ENCODE measurements at places on chromosomes 11 and 22. TPM values are rescaled to one million over a fixed set of nuclear protein-coding genes. Genes with fewer than 3 reads are reported as not detected.

Gene APOA1
- 171 TPM for polyA plus RNA-seq

Gene SULT4A1
- polyA plus RNA-seq = 5.7 TPM

DNA sequence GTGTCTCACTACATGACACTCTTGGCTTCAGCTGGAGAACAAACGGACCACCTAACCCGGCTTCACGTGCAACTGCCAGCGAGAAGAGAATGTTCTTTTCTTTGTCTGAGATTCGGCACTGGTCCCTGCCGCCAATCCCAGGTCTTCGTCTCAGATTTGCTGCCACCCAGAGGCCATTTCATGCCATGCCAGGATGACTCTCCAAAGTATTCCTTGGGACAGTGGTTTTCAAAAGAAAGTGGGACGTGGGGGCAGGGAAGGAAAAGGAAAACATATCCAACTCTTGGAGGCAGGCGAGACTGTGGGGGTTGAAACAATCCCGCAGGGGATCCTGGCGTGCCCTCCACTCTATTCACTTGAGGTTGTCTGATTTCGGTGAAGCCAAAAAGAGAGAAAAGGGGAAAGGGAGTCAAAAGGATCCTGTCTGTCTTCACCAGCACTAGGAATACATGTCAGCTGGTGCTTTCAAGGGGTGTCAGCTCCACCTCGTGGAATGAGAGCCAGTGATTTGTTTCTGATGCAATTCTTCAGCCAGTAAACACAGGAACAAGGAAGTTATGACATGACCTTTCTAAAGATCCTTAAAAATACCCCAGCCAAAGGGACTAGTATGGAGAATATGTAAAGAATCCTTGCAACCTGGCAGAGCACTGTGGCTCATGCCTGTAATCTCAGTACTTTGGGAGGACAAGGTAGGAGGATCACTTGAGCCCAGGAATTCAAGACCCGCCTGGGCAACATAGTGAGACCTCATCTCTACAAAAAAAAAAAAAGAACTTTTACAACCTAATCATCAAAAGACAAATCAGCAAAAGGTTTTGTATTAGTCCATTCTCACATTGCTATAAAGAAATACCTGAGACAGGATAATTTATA lies 41.0 kb upstream of the APLNR start:
- no peak for DNase-seq

DNA sequence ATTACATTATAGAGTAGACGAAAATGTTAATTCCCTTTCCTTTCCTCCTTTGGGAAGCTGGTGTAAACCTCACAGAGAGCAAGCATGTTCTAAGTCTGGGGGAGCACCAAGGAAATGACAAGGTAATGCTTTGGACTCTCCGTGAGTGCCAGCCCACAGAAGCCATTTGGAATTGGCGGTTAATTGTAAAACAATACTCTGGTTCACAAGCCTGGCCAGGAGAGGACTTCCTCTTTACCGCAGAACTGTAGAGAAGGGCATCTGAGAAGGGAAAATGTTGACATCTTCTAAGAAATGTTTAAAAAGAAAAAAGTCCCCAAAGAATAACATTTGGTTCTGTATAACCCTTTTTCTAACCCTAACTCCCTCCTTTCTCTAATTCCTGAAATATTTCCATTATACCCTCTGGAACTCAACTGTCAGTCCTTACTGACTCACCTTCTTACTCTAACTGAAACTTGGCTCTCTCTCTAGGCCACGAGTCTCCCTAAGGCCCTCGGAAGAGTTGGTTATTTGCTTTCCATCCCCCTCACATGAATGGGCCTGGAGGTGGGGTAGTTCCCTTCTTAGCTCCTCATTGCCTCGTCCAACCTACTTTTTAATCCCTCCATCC lies 379.8 kb downstream of the SOX6 start:
- DNase-seq = no peak

DNA sequence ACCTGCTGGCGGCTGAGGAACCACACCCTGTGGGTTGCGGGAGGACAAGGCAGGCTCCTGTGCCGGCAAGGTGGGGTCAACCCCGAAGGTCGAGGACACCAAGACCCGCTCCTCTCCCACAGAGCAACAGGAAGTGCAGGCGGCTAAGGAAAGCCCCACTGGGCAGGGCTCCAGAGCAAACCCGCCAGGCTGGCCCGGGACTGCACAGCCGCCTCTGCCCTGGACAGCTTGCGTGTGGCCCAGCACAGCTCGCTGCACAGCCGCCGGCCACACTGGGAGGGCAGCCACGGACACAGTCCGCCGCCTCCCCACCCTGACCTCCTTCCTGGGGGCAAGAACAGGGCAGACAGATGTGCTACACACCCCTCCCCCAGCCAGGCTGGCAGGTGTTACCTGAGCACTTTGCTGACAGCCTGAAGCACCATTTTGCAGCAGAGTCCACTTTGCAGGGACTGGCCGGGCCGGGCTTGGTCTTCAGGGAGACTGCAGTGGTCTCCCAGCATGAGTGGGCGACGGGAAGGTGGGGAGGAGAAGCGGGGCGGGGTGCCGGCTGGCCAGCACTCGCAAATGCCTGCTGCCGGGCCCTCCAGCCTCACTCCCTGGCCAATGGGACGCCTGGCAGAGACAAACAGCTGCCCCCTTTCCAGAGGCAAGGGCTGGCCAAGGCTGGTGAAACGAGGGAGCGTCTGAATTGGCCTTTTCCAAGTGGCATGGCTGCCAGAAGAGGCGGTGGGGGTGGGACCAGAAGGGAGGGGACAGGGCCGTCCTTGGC lies at the start of gene MOB2:
MOB2 (minus strand) TSS at position 726 of the 772 bp plus-strand sequence; CDS start at position 503, 223 bp downstream.
- no peak for DNase-seq

DNA sequence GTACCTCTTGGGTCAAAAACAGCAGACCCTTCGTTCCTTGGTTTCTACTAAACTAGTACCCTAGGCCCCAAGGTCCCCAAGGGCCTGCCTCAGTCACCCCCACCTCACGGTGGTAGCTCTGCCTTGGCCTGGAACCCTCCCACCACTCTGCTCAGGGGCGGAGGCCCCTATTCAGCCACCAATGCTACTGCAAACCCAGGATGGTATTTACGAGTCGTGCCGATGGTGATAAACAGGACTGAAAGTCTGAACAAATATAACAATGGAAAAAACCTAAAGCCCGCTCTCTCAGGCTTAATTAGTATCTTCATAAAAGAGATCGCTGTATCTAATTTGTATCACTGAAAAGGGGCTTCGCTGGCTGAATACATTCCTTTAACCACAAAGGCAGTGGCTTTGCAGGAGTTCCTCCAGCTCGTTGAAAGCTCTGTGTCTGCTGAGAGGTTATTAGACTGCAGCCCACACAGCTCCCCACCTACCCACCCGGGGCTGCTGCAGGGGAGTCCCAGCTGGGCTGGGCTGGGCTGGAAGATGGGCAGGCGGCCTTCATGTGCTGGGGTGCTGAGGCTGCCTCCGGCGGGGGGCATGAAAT lies 15.2 kb downstream of the SHISAL1 start:
- no peak for DNase-seq

DNA sequence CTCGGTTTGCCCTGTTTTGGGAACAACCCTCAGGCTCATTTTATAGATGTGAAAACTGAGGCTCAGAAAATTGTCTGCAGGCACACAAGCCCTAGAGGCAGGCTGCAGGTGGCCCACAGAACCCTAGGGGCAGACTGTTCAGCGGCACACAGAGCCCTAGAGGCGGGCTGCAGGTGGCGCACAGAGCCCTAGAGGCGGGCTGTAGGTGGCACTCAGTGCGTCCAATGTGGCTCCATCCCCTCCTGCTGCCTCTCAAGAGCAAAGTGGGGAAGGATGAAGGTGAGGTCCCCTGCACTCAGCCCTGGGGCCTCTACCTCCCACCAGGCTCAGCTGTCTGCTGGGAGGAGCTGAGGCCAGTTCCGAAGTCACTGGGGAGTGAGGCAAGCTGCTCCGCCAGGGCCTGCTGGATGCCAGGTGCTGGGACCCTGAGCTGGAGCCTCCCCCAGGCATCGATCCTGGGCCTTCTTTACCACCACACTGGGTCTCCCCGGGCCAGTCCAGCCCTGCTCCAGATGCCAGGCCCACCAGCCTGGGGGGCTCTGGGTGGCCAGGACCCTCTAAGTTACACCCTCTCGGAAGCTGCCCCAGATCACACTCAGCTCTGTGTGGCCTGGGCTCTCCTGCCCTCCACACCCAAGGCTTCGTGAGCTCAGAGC lies 2.3 kb downstream of the ACY3 start:
- no peak for DNase-seq

DNA sequence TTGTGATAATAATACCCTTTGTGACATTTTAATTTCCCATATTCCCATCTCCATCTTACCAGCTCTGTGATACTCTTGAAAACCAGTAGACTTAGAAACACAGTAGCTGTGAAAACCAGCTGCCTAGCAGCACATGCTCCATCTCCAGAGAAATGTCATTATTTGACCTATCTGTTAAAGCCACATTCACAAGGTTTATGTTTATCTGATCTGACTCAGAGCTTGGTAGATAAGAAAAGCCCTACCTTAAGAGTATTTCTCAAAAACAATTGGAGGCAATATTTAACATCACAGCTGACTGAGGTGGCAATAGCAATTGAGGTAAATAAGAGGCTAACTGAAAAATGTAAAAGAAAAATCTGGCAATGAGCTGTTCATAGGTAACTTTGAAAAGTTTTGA lies 8.1 kb upstream of the ANO3 start:
- DNase-seq = no peak

Gene MGAT3
- 28.5 TPM for polyA plus RNA-seq

DNA sequence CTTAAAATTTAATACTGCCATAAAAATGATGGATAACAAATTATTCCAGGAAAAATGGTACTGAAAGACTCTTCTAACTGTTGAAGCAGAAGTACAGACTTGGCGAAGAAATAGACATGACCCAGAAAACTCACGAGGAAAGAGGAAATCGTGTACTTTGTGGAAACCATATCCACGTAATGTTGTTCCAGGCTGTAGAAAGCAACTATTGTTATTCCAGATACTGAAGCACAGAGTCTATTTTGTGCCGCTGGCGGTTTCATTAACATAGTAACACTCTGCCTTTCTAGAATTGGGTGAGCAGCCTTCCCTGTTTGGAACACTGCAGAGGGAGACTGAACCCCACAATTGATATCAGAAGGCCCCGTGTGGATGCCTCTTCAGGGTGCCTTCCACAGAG lies 310.6 kb downstream of the TBC1D22A start:
- DNase-seq = no peak

DNA sequence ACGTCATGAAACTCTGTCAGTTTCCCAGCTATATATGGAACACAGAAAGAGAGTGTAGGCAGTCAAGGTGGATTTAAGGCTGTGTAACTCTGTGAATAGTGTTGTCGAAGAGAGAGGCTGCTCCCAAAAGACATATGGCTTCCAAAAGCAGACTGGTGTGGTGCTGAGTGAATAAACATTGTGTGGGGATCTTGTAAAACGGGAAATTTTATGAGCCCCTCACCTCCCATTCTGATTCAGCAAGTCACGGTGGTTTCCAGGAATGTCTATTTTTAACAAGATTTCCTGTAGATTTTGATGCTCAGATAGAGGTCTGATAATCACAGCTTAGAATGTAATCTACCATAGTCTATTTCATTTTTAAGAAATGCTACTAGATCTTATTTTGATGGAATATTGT lies 67.9 kb downstream of the SESN3 start:
- no peak for DNase-seq

- DNase-seq = no peak
These were observed 373.1 kb downstream of the ETS1 start for GRCh38 chr11:128214263-128214662.

Gene LRRC10B
- 1.4 TPM for polyA plus RNA-seq

- DNase-seq = no peak
These were observed 3.3 kb upstream of the ARHGAP20 start for GRCh38 chr11:110715541-110715940.

DNA sequence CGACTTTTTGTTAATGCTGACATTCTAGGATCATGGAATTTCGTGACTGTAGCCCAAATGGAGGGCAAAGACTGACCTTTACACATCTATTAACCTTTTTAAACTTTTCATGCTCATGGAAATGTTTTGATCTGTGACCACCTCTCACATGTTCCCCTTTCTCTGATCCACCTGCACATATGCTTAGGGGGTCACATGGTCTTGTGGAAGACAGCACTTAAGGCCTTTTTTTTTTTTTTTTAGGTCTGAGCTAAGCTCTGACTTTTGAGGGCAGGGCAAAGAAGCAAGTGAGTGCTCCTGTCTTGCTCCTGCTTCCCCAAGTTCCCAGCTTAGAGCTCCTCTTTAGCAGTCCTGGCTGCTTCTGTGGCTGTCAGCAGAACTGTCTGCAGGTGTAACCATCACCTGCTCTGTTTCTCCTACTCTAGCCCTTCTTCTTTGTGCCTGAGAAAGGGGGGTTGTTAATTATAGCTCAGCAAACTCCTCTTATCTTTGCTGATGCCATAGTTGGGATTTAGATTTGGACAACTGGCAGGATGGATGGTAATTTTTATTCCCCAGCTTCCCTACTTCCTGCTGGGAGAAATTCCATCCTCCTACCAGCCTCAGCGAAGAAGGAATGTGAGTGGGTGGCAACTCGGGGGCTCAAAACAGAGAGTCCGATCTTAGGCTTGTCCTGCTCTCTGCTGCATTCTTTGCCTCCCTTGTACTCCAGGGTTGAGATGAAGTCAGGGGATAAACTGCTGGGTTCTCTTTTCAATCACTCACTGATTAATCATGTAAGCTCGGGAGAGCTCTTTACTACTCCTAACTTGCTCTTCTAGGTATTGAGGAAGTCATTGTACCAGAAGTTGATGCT lies 64.4 kb downstream of the GRAMD1B start:
- DNase-seq = no peak

- no peak for DNase-seq
These were observed 19.2 kb downstream of the PIM3 start for GRCh38 chr22:49979587-49980264.

- no peak for DNase-seq
These were observed 6.7 kb downstream of the NECTIN1 start for GRCh38 chr11:119722281-119722794.

- DNase-seq = no peak
These were observed 313.0 kb downstream of the CTTN start for GRCh38 chr11:70711095-70711910.

- no peak for DNase-seq
These were observed 122.7 kb downstream of the FCHSD2 start for GRCh38 chr11:73019449-73019848.

Gene OVOL1
- polyA plus RNA-seq = 16.6 TPM

Gene DAGLA
- polyA plus RNA-seq = 3.9 TPM

Gene SIRT3
- polyA plus RNA-seq = 27.8 TPM

GRCh38 chr11:61871158-61871597 lies 20.2 kb downstream of the FADS3 start:
- DNase-seq = peak; percentile 64

DNA sequence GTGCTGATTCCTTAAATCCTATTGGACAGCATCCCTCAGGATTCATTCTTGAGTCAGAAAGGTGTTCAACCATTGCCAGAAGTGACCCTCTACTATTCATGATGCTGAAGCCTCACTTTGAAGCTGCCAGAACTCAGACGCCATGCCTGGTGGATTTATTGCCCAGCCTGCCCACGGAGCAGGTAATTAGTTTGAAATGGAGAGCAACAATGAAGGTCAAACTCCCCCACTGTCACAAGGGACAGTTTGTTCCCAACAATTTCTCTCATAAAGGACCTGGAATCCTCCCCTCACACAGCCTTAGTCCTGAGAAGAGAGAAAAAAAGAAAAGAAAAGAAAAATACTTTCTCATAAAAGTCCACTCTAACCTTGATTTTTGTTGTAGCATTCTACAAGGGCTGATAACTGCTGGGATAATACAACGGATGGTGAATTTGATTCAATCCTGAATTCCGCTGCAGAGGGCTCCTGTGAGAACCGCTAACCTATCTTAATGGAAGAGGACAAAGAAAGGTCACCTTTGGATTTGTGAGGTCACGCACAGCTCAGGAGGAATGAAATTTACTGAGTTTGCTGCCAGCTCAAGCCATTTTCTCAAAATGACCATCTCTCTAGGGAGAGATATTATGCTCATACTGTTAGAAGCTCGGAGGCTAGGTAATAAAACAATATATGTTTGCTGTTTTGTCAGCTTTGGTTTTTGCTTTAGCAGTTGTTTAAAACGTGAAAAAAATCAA lies 161.6 kb upstream of the SYN3 start:
- DNase-seq = no peak

GRCh38 chr11:130772266-130773227 lies 143.7 kb downstream of the SNX19 start:
- no peak for DNase-seq
